Endothelial cell (in vitro differentiated cells): ENCODE measurements at places on chromosomes 4 and X.

DNA sequence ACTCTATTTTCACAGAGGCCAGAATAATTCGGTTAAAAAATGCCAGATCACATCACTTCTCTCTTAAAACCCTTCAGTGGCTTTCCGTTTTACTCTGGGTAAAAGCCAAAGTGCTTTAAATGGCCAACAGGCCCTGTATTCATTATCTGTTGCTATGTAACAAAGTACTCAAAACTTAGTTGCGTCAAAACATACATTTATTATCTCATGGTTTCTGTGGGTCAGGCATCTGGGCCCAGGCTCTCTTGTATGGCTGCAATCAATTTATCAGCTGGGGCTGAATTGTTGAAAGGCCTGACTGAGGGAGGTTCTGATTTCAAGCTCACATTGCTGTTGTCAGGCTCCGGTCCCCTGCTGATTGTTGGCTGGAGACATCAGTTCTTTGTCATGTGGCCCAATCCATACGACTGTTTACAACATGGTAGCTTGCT is 72.7 kb upstream of the H2AZ1 start:
- no peak for DNase-seq

- no peak for DNase-seq
Observed at GRCh38 chrX:57595381-57595811, 3.6 kb downstream of the ZXDB start.

DNA sequence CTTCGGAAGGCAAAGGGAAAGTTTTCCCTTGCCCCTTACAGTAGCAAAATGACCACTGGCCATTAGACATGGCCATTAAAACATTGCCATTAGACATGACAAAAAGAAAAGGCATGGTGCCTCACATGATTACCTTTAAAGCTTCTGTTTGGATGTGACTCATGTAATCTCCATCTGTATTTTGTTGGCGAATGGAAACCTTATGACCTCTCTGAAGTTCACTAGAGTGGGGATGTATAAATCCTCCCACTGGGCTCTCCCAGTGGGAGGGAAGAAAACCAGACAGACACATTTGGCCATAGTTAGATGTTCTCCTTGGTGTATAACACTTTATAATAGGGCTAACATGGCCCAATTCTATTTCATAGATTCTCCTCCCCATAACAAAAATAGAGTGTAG is 152.6 kb downstream of the MAGEB17 start:
- DNase-seq, result no peak

- DNase-seq, result no peak
Observed at GRCh38 chr4:37040816-37041215, 203.7 kb upstream of the NWD2 start.

- no peak for DNase-seq
Observed at GRCh38 chr4:54548831-54549460, 108.8 kb upstream of the KIT start.

- no peak for DNase-seq
Observed at GRCh38 chr4:83548151-83548905, 12.4 kb downstream of the GPAT3 start.

DNA sequence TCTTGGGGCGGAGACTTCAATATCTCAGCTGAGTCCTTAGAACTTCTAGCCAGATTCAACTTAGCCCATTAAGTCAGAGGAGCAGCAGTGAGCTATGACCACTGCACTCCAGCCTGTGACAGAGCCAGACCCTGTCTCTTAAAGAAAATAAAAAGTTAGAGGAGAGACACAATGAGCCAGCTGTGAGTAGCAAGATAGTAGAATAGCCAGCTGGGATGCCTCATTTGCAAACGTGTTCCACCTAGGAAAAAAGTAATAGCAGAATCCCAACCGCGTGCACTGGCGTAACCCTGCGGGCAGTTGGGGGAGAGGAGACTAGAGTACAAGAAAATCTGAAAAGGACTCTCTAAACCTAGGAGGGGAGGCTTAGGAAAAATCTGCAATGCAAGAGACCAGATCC is 133.2 kb upstream of the ANXA3 start:
- DNase-seq, result no peak

DNA sequence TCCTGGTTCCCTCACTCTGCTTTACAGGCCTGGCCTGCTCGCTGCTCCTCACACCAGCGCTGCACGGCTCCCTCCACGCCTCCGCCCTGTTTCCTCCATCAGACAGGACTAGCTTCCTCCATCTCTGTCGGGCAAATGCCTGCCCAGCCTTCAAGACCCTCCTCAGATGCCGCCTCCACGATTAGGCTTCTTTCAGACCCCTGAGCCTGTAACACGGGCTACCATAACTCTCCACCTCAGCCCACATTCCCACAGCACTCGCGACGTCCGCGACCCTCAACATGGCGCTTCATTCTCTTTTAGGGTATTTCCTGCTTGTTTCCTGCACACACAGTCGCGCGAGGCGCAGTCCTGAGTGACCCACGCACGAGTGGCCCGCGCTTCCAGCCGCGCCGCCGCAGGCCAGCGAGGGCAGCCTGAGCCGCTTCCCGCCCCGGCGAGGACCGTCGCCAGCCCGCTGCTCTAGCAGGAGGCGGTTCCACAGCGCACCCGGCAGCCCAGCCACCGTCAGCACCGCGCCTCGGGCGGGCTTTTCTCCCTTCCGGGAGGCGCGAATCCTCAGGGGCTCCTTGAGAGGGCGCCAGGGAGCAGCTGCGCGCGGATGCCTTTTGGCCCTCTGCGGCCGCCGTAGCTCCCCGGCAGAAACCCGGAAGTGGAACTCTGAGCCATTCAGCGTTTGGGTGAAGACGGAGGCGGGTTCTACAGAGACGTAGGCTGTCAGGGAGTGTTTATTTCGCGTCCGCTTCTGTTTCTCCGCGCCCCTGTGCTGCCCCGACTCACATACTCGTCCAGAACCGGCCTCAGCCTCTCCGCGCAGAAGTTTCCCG is at the start of gene FRG1:
Gene FRG1 (plus strand): TSS at position 695 of the 827 bp plus-strand sequence. CDS start 138 bp downstream, outside the sequence.
- DNase-seq, result peak; percentile 96

DNA sequence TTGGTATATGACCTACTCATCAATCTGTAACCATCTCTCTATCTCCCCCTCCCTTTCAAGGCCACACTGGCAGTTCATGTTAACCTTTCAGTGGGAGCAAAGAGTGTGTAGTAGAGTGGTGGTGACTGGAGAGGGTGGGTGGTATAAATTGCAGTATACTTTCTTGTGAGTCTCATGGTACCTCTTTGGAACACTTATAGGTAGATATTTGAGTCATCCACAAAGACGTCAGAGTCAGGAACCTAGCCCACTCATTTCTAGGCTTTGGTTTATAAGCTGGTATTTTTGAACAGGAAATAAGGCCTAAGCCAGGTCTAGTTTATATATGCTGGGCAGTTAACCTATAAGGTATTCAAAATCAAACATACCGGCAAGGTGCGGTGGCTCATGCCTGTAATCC is 36.3 kb downstream of the RLIM start:
- no peak for DNase-seq

DNA sequence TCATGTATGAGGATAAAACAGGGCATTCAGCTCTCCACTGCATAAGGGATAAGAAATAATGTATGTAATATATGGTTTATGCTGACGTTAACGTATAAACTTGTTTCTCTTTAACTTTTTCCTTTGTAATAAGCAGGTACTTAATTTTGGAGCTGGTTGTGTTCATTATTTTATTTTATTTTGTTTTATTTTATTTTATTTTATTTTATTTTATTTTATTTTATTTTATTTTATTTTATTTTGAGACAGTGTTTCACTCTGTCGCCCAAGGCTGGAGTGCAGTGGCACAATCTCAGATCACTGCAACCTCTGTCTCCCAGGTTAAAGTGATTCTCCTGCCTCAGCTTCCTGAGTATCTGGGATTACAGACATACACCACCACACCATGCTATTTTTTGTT is 1932.6 kb upstream of the TENM3 start:
- no peak for DNase-seq

- no peak for DNase-seq
Observed at GRCh38 chr4:184384810-184385557, 89.4 kb downstream of the IRF2 start.

GRCh38 chr4:24881508-24882196 is 31.2 kb downstream of the CCDC149 start:
- DNase-seq, result no peak

GRCh38 chr4:95693594-95693993 is 144.8 kb upstream of the UNC5C start:
- no peak for DNase-seq

GRCh38 chrX:106726485-106727437 is at the start of gene RNF128:
Gene RNF128 (plus strand): TSS chrX:106726701. CDS start chrX:106726914, 213 bp downstream.
- peak; percentile 46 for DNase-seq

- DNase-seq, result peak; percentile 24
Observed at GRCh38 chr4:40750461-40751258, 905 bp downstream of the NSUN7 start.

GRCh38 chr4:186037692-186038658 is 31.0 kb upstream of the TLR3 start:
- peak; percentile 55 for DNase-seq

- DNase-seq, result no peak
Observed at GRCh38 chr4:73725985-73726384, 14.4 kb upstream of the CXCL8 start.

DNA sequence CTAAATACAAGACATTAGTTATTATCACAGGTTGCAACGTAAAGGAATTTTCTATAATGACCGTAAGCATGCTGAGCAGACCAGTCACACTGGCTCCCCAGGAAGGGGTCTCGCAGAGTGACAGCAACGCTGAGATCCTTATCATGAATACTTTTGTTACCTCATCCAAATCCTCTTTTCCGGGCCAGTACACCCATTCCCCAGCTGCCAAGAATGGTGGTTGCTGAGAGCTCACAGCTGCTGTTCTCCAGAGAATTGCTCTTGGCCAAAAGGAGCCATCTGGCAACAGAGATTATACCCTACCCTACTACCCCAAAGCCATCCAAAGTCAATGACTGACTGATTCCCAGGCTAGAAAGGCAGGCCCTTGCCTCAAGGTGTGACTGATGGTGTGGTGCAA is 91.6 kb downstream of the FUNDC1 start:
- DNase-seq, result no peak

- no peak for DNase-seq
Observed at GRCh38 chr4:158295053-158295452, 84.8 kb downstream of the TMEM144 start.

GRCh38 chrX:132689612-132690563 is 201.1 kb upstream of the MBNL3 start:
- no peak for DNase-seq

- DNase-seq, result no peak
Observed at GRCh38 chr4:7903791-7904516, 35.7 kb downstream of the AFAP1 start.

DNA sequence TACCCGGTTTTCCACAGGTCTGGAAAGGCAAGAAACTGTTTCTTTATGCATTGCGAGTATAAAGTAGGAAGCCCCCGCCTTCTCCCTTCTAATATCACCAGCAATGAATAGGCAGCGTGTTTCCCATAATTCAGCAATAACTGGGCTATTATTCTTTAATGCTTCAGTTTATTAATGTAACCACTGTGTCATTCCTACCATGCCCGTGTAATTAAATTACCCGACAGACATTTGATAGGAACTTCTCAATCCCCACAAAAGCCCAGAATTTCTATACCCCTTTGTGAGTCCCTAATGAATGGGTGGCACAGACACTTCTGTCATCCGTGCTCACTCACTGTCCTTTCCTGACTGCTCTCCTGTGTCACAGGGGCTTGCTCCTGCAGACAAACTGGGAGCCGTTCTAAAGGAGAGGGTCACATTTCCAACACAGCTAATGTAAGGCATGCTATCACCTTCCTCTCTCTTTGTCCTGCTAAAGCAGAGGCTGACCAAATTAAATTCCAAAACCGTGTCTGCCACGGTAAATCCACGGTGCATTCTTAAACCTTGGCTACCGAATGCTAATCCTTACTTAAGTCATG is 108.5 kb upstream of the MID1 start:
- DNase-seq, result no peak

DNA sequence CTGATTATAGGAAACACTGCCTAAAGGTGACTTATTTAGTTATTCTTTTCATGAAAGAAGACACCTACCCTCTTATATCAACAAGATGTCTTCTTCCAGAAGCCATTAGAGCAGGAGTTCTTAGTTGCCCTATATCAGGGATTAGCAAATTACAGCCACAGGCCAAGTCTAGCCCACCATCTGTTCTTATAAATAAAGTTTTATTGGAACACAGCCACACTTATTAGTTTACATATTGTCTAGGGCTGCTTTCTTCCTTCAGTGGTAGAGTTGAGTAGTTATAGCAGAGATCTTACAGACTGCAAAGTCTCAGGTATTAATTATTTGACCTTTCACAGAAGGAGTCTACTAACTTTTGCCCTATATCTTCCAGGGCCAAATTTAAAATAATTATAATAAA is 157.2 kb upstream of the NOCT start:
- no peak for DNase-seq

DNA sequence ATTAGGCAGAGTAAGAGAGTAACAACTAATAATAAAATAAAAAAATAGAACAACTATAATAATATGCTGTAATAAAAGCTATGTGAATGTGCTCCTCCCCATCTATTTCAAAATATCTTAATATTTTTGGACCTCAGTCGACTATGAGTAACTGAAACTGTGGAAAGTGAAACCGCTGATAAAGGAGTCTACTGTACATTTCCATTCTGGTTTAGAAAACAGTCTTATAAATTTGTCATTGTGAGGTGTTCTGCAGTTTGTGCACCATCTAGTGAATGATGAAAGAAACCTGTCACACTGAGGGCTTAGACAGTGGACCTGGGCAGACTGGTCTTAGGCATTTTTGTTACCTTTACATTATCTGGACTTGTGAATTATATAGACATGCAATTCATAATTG is 42.0 kb downstream of the TMEM150C start:
- no peak for DNase-seq

DNA sequence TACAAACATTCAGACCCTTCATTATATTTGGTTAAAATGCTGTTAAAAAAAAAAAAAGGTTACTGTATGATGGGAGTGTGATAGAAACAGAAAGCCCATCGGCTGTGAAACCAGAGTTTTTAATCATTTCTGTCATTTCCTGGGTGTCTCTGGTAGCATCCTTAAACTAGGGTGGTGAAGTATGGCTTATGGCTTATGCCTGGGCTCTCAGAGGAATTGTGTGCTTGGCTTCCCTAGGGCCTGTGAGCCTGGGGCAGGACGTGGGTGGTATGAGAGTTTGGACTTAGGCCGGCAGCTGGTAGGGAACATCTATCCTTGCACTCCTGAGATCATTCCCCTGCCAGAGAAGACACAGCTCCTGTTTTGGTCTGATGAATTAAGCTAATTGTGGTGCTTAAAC is 52.2 kb downstream of the DCUN1D4 start:
- DNase-seq, result no peak

GRCh38 chr4:26717332-26717731 is 133.4 kb downstream of the TBC1D19 start:
- DNase-seq, result no peak

- DNase-seq, result peak; percentile 34
Observed at GRCh38 chrX:81120936-81121371, 80.8 kb downstream of the HMGN5 start.

- DNase-seq, result peak; percentile 24
Observed at GRCh38 chrX:110317061-110317819, 645 bp downstream of the AMMECR1 start.

DNA sequence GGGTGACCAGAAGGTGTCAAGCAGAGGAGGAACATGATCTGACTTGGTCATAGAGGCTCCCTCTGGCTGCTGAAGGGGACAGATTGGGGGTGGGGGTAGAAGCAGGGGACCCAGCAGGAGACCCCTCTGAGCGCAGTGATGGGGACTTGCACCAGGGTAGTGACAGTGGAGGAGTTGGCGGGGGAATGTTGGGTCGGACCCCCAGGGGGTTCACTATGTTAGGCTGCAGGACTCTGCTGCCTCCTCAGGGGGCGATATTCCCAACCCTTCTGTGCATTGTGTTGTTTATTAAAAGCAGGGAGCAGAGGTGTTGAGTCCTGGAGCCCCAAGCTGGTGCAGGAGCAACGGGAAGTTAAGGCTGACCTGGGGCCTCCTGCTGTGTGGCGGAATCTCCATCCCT is 8.8 kb downstream of the WDR13 start:
- no peak for DNase-seq
